ENCODE measurements at places on chromosomes 3 and 15.

DNA sequence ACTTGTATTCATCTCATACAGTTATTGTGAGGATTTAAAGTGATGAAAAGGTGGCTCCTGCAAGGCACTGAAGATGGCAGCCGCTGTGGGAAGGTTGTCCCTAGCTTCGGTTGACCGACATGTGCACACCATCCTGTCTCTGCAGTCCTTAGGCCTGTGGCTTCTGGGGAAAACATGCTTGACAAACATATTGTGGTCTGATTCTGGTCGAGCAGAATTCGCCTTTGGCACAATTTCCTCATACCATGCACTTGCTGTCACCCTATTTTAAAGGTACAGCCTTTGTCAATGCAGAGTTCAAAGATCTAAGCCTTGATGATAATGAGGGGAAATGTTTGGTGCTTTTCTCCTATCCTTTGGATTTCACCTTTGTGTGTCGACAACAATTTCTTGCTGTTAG lies 50.9 kb downstream of the PRICKLE2 start:
- no peak for DNase-seq

- DNase-seq, result no peak
Measured at GRCh38 chr3:73469331-73469730, 155.4 kb downstream of the PDZRN3 start.

GRCh38 chr3:100149130-100149529 lies 34.8 kb upstream of the FILIP1L start:
- DNase-seq, result no peak

DNA sequence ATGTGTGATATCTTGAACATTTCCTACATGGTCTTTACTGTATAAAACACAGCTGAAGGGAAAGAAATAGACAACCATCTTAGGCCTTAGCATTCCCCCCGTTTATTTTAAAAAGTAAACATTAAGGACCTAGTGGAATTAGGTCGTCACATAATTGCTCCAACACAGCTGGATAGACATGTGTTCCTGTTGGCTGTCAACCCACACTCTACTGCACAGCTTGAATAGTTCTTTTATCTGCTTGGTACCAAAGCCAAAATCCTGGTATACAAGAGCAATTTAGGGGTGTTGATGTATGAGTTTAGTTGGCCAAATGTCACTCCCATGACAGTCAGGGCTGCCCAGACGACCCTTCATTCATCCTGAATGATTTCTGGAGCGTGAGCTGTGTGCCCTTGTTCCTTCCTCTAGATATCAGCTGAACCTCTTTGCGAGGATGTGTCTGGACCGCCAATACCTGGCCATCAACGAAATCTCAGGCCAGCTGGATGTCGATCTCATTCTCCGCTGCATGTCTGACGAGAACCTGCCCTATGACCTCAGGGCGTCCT lies 179.7 kb downstream of the ITPR1 start:
- DNase-seq, result no peak

DNA sequence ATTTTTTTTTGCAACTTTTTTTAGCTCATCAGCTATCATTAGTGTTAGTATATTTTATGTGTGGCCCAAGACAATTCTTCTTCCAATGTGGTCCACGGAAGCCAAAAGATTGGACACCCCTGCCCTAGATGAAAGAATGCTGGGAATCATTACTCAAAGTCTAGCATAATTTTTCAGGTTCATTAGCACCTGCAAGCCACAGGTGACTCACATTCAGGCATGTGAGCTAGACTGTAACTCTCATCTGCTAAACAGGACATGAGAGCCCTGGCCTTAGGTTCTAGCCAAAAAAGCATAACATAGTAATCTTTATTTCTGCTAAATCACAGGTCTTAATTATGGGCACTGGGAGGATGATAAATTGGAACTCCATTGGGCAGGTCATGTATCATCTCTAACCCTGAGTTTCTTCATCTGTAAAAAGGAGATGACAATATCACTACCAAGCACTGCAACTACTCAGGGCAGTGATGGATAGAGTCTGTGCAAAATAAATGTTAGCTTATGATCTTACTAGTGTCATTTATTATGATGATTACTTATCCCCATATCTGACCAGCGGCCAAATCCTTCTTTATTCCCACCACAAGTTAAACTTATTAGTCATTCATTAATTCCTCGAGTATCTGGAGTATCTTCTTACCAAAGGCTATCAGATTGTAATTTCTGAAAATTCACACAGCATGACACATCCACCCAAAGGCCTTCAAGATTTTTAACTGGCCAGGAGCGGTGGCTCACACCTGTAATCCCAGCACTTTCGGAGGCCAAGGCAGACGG lies 125.0 kb downstream of the PLD1 start:
- no peak for DNase-seq

GRCh38 chr3:49791571-49791970 lies 5.2 kb upstream of the IP6K1 start:
- no peak for DNase-seq

GRCh38 chr3:126351086-126351770 lies 6.0 kb downstream of the KLF15 start:
- no peak for DNase-seq

DNA sequence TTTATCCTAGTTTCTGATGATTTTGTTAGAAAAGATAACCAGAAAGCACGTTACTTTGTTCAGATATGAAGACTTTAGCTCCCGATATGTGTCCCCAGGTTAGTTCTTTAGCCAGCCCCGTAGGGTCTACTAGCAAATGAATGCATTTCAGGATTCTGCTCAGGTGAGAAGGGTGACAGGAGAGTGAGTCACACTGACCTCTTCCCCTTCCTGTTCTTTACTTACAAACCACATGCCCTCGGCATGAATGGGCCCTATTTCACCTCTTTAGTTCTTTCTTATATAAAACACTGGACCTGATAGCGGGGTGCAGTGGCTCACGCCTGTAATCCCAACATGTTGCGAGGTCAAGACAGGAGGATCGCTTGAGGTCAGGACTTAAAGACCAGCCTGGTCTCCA lies 98.4 kb downstream of the SLC49A4 start:
- DNase-seq, result no peak

GRCh38 chr15:79478108-79478507 lies 46.0 kb downstream of the MINAR1 start:
- no peak for DNase-seq

- no peak for DNase-seq
Measured at GRCh38 chr15:61146931-61147230, 82.2 kb downstream of the RORA start.

- DNase-seq, result no peak
Measured at GRCh38 chr3:156180077-156180476, 59.7 kb downstream of the KCNAB1 start.

- no peak for DNase-seq
Measured at GRCh38 chr3:71110385-71111222, 472.9 kb downstream of the FOXP1 start.

Data from NCI-H526 treated with DMSO at 0.1 percent for 48 hours (cell line).